Gastroesophageal sphincter (tissue), 4 donors: ENCODE measurements at places on chromosomes 13 and 19.
A peak's percentile ranks its signal among the peaks of the same experiment; 100 is the strongest.

GRCh38 chr13:24644036-24644435, 36.2 kb upstream of the ATP12A start:
- no peak for ATAC-seq

- ATAC-seq = no peak
Observed at GRCh38 chr13:21676611-21677021, 5.7 kb downstream of the FGF9 start.

DNA sequence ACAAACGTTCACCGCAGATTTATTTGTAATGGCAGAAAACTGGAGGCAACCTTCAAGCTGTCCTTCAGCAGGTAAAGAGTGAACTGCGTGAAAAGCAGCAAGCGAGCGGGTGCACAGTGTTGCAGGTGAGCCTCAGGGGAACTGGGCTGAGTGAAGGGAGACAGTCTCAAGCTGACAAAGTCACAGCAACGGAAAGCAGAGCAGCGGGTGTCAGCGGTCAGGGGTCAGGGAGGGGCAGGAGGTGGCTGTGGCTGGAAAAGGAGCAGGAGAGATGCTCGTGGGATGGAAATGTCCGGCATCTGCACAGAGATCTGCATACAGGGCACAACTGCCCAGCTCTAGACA, 8.5 kb upstream of the RASA3 start:
- ATAC-seq = no peak

- no peak for ATAC-seq
Observed at GRCh38 chr13:87954091-87954490, 282.9 kb downstream of the SLITRK5 start.

DNA sequence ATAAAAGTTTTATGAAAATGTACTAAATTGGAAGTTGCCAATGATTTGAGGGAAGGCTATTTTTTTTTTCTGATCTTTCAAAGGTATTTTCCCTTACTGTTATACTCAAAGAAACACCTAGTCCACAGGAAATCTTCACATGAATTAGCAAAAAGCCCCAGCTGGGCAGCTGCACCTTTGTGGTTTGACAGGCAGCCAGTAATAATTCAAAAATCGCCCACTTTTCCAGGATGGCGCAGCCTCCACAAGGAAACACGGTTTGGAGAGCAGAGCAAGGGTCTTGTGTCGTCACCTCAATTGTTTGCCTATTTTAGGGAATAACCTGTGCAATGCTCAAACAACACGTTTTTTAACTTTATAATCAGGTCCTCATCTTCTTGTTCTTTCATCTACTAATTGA, 324.9 kb upstream of the GPC6 start:
- no peak for ATAC-seq

- no peak for ATAC-seq
Observed at GRCh38 chr13:49679246-49679645, 12.0 kb downstream of the EBPL start.

DNA sequence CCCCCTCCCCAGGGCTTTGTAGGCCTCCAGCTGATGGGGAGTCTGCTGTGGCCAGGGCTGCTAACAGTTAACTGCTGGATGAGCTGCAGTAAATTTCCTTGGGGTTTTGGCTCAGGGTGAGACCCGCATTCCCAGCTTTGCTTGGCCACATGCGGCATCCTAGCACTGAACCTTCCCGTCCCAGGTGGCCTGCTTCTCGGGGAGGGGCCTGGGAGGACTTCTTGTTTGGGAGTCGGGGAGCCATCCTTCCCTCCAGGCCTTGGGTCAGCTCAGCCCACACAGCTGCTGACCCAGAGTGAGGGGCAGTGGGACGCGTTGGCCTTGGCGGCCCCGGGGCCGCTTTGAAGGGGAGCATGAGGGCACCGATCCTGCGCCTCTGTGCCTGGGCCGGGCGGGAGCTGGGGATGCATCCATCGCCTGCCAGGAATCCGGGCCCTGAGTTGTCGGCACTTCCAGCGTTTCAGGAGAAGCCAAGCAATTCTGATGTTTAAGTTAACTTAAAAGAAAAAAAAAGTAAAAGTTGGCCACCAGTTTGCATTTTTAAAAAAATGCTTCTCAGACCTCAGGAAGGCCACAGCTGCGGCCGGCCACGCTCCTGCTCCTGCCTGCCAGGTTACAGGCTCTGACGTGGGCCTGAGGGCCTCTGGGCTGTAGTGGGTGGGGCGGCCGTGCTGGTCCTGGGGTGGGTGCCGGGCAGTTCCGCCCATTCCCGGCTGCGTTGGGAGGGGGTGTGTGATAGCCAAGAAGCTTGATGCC, 27.7 kb downstream of the CRTC1 start:
- peak; percentile 90 for ATAC-seq

GRCh38 chr13:73195091-73195490, 136.3 kb downstream of the KLF5 start:
- no peak for ATAC-seq

DNA sequence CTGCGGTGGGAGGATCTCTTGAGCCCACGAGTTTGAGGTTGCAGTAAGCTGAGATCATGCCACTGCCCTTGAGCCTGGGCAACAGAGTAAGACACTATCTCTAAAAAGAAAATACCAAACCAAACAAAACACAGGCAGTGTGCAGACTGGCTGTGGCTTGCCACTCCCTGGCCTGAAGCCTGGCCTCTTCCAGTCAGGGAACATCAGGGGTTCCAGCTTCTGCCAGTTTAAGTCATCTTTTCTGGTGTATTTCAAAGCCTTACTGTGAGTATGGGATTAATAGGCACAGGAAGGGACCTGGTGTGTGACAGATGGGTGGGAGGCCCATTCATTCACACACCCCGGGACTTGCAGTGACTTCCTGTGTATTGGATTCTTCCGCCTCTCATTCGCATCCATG, 27.0 kb upstream of the F2RL3 start:
- no peak for ATAC-seq

DNA sequence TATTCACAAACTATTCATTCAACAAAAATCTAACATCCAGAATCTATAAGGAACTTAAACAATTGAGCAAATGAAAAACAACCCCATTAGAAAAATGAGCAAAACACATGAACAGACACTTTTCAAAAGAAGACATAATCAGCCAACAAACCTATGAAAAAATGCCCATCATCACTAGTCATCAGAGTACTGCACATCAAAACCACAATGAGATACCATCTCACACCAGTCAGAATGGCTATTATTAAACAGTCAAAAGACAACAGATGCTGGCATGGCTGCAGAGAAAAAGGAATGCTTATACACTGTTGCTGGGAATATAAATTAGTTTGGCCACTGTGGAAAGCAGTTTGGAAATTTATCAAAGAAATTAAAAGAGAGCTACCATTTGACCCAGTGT, 487.6 kb downstream of the GPC6 start:
- ATAC-seq = no peak

GRCh38 chr19:58003174-58003828, 681 bp upstream of the ZNF606 start:
- ATAC-seq = no peak

- ATAC-seq = peak; percentile 80
Observed at GRCh38 chr13:44271031-44271455, 102.6 kb upstream of the SERP2 start.

- ATAC-seq = no peak
Observed at GRCh38 chr13:39154041-39154440, 115.8 kb downstream of the NHLRC3 start.

GRCh38 chr13:48590141-48590901, 57.4 kb upstream of the RCBTB2 start:
- no peak for ATAC-seq

DNA sequence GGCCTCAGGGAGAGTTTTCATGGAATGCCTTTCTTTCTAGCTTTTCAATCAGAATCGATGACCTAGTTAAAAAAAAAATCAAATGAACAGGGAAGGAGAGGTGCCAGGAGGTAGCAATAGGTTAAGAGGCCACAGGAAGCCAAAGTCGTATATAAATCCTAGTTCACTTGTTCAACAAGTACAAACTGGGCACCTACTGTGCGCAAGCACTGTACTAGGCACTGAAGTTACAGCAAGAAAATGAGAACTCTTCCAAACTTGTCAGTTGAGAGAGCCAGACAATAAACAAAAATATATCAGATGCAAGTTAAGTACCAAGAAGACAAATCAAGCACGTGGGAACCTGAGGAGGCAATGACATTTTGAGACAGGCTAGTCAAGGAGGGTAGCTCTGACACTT, 6.1 kb downstream of the SUGP2 start:
- ATAC-seq = no peak

DNA sequence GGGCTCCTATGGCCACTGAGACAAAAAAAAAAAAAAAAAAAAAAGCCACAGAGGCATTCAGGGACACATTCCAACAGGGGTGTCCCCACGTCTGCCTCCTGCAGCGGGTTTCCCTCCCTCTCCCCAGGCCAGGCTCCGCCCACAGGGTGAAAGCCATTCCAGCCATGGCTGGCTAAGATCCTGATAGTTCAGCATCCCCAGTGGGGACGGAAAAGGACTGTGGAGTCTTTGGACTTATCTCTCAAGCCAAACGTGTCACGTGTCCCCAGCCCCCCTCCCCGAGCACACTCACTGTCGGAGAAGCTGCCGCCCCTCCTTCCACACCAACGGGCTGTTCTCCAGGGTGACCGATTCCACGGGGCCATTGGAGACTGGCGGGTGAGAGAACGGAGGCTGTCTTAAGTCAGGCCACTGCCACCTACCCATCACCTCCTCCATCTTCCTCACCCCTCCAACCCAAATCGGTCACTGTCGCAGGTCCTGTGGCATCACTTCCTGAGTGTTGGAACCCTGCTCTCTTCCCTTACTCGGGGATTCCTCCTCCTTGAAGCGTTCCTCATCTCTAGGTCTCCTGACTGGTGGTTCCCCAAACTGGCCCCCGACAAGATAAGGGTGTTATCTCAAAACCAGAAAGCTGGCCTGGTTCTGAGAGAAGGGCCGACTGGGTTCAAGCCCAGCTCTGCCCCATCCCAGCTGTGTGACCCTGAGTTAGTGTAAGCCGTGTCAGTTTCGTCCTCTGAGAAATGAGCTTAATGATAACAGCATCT, 9.1 kb upstream of the FKRP start:
- no peak for ATAC-seq

DNA sequence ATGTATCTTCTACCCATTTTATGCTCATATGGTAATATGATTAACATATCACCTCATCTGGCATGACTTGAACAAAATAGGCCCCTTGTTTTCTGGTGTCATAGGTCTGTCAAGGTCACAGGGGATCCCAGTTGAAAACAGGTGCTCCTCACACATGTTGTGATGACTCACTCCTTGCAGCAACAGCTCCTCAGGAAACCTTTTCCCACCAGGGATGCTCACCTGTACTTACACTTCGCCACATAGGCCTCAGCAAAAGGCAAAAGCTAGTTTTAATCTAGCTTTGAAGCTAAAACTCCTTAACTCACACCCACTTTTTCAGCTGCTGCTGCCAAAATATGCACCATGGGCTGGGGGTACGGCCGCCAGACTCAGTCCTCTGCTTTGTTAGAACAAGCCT, 110.0 kb upstream of the SOX21 start:
- no peak for ATAC-seq

DNA sequence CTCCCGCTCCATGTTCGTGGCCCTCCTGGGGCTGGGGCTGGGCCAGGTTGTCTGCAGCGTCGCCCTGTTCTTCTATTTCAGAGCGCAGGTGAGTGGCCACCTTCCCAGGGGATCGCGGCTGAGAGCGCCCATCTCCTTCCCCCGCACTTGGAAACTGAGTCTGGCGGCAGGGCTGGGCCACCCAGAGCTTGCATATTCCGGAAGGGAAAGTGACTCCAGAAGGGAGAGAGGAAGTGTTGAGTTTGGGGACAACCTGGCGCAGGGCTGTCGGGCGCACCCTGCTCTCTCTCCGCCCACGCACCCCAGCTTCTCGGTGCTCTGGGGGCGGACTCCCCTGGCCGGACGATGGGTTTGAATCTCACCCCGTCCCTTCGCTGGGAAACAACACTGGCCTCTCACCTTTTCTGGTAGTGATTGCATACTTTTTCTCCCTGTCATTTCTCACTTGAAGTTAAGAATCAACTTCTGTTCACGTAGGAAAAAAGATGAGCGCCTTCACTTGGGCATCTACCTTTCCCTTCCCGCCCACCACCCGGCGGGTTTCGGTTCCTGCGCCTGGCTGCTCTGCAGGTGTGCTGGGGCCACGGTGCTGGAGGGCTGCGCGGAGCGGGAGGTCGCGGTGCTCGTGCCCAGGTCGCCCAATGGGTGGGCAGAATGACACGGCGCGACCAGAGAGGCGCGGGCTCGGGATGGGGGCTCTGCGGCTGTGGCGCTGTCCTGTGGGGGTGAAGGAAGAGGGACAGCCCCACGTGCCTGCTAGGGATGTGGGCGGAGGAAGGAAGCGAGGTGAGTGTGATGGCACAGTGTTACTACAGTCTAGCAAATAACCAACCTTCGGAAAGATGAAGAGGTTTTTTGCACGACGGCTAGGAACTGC, 721 bp downstream of the TNFSF11 start:
- ATAC-seq = no peak

- no peak for ATAC-seq
Observed at GRCh38 chr19:5251096-5252065, 89.2 kb downstream of the PTPRS start.

DNA sequence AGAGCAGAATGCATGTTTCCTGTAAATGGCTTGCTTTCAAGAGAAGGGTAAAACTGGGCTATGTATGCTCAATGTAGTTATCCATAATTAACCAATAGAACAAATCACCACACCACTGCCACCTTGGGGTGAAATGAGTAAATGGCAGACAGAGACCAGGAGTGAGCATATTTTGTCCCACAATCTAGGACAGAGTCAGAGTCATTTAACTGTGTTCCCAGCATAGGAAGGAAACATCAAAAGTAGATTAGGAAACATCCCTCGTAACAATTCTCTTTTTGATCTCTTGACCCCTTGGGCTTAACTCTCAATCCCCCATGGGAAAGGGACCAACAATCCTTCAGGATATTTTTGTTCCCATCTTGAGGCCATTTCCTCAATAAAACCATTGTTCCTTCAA, 224.8 kb downstream of the NHLRC3 start:
- ATAC-seq = peak; percentile 67

- ATAC-seq = peak; percentile 70
Observed at GRCh38 chr19:49017666-49018351, 918 bp upstream of the LHB start.

- ATAC-seq = no peak
Observed at GRCh38 chr13:25784119-25784518, 267.7 kb downstream of the SHISA2 start.

DNA sequence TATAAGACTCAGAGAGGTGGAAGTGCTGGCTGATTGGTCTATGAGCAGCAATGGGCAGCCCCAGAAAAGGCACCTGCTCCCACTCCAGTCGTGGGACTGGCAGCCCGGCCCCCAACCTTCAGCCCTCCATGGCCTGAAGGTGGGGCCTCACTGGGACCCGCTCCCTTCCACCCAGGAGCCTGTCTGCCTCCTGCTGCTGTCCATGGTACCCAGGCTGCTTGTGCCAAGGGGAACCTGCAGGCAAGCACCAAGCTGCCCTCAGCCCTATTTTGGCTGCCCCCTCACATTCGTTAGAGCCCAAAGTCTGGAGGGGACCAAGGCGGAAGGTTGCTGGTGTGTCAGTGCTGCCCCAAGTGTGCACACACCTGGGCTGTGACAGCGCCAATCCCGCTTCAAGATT, 2304.9 kb downstream of the PCDH9 start:
- ATAC-seq = no peak

DNA sequence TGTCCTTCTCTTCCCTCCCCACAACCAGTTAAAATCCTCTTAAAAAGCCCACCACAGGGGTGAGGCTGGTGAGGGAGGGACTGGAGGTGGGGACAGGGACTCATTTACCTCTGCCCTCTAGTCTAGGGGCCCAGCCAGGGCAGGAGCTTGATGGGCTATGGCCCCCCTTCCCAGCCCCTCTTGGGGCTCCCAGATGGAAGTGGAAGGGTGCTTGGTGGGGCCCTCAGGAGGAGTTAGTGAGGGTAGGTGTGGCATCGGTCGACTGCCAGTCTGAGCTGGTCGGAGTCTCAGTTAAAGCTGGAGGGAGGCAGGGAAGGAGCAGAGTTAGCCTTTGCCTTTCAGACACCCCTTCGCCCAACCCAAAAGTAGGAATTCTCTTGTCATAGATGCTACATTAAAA, 10.5 kb downstream of the ZNF526 start:
- ATAC-seq = no peak
